GDM1 (cell line): ENCODE measurements at places on chromosomes 2 and 18.

DNA sequence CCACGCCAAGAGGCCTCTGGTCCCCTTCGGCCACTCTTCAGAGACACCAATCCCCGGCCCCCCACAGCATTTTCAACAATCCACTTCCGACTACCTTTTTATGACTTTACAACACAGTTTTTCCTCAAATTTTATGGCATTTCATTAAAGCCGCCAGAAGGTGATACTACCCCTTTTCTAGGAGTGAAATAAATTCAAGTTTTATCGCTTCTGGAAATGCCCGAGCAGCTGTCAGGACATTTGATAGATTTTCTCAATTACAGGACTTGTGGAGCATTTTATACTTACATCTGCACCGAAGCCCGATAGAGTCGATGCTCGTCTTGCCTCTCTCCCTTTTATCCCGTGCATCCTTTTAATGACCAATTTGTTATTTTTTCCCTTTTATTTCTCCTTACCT lies 108.1 kb upstream of the CREB1 start:
- no peak for DNase-seq

DNA sequence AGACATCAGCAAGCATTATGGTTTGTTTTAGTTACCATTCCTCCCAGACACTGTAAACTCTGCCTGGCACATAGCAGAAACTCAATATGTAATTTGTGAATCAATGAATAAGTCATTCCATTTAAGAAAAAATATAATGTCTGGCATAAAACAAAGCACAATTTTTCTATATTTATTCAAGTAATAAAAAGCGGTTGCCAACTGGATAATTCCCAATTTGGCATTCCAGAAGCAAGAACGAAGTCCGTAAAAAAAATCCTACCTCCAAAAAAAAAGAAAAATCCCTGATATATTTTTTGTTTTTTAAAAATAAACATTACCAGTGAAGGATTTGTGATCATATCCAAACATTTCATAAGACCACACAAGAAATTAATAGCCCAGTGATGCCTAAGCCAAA lies 351.3 kb upstream of the LRRTM4 start:
- no peak for DNase-seq

DNA sequence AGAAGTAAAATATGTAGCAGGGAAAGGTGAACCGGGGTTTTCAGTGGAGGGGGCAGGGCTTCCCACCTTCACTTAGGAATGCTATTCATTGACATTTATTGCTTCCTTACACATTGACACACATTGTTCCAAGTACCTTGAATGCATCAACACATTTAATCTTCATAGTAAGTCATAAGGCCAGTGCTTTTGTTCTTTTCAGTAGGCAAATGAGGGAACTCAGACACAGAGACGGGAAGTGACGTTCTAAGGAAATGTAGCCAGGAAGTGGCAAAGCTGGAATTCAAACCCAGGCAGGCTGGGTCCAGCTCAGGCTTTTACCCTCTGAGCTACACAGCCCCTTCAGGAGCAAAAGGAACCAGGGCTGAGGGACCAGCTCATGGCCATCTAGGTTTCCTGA lies 20.7 kb downstream of the BMP10 start:
- no peak for DNase-seq

DNA sequence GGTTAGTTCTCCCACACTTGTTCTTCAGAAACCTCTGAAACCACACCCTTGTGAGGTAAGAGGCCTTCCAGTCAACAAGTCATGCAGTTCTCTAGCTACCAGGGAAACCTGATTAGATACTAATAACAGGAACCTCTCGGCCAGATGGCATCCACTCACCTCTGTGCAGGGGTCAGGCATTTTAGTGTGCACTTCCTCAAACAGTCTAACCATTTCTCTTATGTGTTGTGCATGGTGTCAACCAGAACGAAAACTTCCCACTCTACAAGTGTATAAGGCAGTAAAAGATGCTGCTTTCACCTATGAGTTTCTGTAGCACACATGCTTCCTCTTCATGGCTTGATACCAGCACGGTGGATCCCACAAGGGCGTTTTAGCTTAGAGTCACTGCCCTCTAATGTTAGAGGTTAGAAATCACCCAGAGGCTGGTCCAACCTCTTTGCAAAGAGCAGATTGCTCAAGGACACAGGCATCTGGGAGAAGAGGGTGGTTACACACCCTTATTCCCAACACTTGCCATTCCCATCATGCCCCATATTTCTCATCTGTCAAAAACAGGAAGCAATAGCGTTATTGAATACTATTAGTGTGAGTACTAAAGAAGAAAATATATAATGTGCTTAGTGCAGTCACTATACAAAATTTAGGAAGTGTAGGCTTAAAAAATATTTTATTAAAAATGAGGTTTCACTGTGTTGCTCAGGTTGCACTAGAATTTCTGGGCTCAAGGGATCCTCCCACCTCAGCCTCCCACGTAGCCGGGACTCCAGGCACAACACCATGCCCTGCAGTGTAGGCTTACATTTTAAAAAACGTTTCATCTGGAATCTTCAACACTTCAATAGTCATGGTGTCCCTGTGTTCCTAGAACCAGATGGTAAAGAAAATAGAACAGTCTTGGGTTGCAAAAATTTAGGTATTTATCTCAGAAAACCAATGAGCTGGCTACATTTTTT lies 34.5 kb upstream of the RAB31 start:
- DNase-seq: peak; percentile 45

- DNase-seq: peak; percentile 38
These were observed 135.9 kb downstream of the ABCA12 start for GRCh38 chr2:215002500-215002899.

DNA sequence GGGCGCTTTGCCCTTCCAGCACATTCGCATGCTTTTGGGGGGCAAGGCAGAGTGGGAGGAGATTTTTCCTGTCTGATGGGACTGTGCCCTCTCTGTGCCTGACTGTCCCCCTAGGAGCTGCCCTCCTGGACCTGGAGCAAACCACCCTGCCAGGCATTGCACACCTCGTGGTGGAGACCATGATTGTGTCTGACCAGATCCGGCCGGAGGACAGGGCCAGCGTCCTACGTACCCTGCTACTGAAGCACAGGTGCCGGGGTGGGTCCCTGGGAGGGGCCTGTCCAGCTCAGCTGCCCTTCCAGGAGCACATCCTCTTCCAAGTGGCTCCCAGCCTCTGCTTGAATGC lies 5.3 kb downstream of the SLC4A3 start:
- DNase-seq: no peak

DNA sequence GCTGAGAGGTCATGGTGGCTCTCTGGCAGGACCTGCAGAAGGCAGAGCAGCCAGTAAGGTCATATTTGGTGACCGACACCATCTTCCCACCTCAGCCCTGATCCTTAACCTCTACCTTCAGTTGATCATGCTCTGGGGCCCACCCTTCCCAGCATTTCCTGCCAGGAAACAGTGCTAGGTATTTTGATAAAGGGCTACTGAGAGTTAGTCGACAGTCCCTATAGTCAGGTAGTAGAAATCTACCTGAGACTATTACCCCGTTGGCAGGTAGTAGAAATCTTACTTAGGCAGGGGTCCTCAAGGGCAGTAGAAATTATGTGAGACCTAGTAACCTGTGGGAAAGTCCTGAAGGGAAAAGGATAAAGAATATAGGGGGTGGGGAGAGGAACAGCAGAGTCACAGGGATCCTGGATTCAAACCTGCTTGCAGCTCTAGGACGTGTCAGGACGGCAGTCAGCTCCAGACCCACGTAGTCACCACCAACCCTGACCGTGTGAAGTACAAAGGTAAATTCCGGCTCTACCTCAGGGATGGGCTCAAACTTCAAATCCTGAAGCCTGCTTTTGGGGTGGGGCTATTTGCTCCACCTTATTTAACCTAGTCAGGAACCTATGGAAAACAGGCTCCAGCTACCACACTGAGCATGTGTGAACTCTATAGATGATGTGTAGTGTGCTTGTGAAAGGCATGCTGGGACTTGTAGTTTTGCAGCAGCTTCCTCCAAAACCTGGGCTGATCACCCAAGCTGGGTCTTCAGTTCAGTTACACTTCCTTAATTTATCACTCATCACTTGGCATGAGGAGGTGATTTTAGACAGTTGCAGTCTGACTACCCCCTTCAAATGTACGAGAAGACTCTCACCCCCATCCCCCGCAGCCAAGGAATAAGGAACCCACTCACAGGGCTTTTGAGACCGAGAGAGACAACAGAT lies at the start of gene DQX1:
DQX1 (minus strand) TSS at position 515 of the 932 bp plus-strand sequence; CDS start at position 13, 502 bp downstream.
- peak; percentile 35 for DNase-seq

DNA sequence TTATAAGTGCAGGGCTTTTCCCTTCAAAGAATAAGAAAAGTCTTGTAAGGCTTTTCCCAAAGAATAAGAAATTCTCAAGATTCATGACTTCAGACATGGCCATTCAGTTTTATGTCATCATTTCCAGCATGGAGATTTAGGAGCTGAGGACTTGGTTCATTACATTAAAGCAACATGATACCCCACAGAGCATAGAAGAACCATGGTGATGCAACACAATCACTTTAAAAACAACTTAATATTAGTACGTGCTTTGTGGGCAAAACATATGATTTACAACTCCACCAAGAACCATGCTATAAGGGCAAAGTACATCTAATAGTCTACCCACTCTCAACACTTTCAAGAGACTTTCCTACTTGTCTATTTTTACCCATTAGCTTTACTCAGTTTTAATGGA lies 214.4 kb downstream of the SRBD1 start:
- DNase-seq: no peak

DNA sequence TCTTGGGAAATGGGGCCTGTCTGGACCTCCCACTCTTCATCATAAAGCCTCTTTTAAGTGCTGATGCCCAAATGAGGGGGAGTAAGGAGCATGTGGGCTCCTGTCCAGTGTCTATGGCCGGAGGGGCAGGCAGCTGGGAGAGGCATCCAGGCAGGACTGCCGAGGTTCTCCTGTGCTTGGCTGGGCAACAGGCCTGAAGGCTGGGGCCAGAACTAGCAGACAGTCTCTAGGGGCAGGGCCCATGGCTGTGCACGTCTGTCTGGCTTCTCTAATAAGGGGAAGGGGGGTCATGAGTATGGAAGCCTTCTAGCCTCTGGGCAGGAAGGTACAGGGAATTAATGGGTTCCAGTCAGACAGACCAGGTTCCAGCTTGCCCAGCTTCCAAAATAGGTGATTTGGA lies 128.6 kb downstream of the SMAD2 start:
- no peak for DNase-seq

GRCh38 chr18:45386041-45386655 lies 229.1 kb upstream of the SLC14A2 start:
- peak; percentile 35 for DNase-seq

- no peak for DNase-seq
These were observed 331.0 kb downstream of the CDH2 start for GRCh38 chr18:27845897-27846296.

GRCh38 chr2:26679867-26680266 lies 12.7 kb upstream of the KCNK3 start:
- no peak for DNase-seq

GRCh38 chr2:60806988-60807681 lies 51.1 kb downstream of the PAPOLG start:
- DNase-seq: no peak

DNA sequence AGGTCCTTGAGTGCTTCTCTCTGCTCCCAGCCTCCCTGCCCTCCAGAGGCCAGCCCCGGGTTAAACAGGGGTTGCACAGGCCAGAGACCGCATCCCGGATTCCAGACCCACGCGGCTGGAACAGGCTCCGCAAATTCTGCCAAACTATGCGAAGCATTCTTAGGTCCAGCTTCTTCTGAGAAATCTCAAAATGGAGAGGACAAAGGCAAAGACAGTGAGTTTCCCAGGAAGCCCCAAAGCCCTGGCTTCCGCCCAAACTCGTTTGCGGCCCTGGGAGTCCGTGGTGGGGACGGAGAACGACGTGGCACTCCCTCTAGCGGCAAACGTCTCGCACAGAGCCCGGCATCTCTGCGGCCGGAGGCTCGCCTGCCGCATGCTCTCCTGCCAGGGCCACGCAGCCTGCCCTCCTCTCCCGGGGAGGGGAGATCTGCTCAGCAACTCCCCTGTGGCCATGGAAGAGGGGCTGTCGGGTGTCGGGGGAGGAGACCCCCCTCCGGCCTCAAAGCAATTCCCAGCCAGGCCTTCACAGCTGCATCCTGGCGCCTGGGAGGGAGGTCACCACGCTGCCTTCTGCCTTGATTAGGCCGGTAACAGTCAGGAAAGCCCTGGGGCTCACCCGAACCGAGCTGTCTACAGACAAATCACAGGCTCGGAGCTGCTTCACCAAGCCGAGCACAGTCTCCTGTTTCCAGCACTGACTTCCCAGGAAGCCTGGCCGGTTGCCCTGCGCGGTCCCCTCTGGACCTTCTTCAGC lies 33.4 kb upstream of the KLHL29 start:
- peak; percentile 18 for DNase-seq
